ENCODE measurements at places on chromosomes 4 and X. TPM values are rescaled to one million over a fixed set of nuclear protein-coding genes. Genes with fewer than 3 reads are reported as not detected.

DNA sequence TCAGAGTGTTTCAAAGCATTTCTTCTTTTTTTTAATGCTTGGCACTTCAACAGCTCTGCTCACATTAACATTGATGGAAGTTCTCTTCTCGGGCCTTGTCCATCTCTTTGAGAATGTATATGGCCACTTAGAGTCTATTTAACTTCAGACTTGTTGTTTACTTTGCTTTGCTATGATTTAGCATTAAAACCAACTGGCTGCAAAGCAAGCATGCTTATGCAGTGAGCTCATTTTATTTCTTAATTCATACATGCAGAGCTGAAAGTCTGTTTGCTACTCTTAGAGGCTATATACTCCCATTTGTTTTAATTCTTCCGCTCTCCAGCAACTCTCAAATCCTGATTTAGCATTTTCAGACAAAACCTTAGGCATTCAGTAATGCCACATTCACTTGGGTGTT lies 107.6 kb upstream of the PACRGL start:
- no peak overlapping the region for H3K4me3 ChIP-seq
- H3K27me3 ChIP-seq = no peaks in the 10 kb centered on the region
- no peak for DNase-seq

- no peaks in the 10 kb centered on the region for H3K4me1 ChIP-seq
- H3K36me3 ChIP-seq = no peaks in the 10 kb centered on the region
- H3K27me3 ChIP-seq = no peaks in the 10 kb centered on the region
- DNase-seq = no peak
Measured at GRCh38 chrX:141924293-141924692, 20.6 kb downstream of the MAGEC1 start.

GRCh38 chrX:32408389-32408788 lies 803.0 kb downstream of the DMD start:
- H3K27ac ChIP-seq = no peak overlapping the region
- no peak for DNase-seq
- H3K4me1 ChIP-seq = no peaks in the 10 kb centered on the region
- H3K36me3 ChIP-seq = no peaks in the 10 kb centered on the region

- H3K27me3 ChIP-seq = no peaks in the 10 kb centered on the region
- H3K36me3 ChIP-seq = no peaks in the 10 kb centered on the region
- no peaks in the 10 kb centered on the region for H3K4me1 ChIP-seq
- peak within 1 kb of the TSS; percentile 63 for H3K4me3 ChIP-seq
- H3K27ac ChIP-seq = no peak within 1 kb of the TSS
Measured at GRCh38 chrX:73214426-73215094, at the start of gene NAP1L2. NAP1L2 (minus strand) TSS chrX:73214851; CDS start chrX:73214492, 359 bp downstream.

DNA sequence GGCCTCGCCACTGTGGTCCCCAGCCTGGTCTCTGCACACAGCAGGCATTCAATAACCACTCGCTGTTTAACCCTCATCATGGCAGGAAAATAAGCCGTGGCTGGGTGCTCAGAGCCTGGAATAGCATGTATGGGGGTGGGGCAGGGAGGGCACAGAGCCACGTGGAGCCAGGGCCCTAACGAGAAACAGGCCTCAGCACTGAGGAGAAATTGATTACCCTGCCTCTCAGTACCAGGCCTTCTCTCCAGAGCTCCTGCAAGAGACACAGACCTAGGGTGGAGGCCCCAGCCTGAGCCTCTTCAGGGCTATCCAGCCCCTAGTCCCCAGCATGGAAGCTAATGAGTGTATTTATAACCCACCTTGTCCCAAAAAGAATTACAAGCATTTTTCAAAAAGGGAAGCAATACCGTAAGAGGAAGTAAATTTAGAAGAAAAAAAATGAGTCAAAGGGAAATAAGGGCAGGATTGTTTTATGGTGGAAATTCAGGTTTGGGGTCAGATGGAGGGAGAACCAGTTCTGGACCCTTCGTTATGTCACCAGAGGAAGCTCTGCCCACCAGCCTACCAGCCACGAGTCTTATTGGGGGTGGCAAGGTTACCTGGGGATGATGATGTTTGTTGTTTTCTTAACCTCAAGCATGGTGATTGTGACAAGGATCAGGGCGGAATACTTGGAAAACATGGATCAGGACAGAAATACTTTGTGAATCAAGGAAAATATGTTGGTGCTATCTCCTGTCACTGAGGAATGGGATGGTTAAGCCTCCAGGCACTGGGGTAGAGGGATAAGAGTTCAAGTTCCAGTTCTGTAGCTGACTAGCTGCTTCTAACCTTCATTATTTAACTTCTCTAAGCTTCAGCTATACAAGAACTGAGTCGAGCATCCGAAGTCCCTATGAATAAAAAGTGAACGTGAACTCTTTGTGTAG lies 101.9 kb upstream of the RBPJ start:
- no peak overlapping the region for H3K27ac ChIP-seq
- H3K4me3 ChIP-seq = no peak overlapping the region
- DNase-seq = no peak
- H3K36me3 ChIP-seq = no peaks in the 10 kb centered on the region

DNA sequence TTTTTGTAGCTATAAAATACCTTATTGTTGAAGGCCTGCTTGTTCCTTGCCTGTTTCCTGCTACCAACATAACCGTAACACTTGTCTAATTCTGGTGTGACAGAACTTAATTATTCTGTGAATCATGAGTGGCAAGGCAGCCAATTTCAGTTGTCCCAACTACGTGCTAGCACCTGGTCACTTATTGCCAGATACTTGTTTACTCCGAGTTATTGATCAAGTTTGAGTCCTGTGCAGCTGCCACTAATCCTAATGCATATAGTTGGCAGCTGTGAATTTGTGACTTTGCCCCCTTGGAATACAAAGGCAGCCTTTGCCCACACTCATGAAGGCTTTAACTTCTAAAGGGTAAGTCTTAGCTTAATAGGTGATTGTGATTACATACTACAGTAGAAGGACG lies 7.8 kb upstream of the RNF128 start:
- no peaks in the 10 kb centered on the region for H3K27me3 ChIP-seq
- no peak overlapping the region for H3K27ac ChIP-seq
- H3K36me3 ChIP-seq = no peaks in the 10 kb centered on the region
- H3K4me1 ChIP-seq = no peaks in the 10 kb centered on the region
- DNase-seq = no peak

DNA sequence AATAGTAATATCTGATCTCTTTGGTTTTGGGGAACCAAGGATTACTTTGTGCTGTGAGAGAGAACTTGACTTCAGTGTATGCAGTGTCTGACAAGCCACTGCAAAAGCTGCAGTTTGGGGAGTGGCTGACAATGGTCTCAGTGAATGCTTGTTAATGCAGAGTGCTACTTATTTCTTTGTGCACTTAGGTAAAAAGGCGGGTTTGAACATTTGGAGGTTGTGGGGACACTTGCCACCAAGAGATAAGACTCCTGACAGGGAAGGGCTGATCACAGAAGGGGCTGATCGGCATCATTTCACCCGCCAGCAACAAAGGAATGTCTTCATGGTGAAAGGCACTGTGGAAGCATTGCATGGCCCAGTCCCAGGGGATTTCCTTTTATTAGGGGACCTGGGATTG lies 28.6 kb upstream of the USP46 start:
- no peak for DNase-seq
- no peaks in the 10 kb centered on the region for H3K27me3 ChIP-seq
- H3K4me3 ChIP-seq = no peak overlapping the region
- H3K36me3 ChIP-seq = no peaks in the 10 kb centered on the region

- H3K4me3 ChIP-seq = no peak overlapping the region
- H3K36me3 ChIP-seq = no peaks in the 10 kb centered on the region
- DNase-seq = no peak
Measured at GRCh38 chr4:64130907-64131306, 278.3 kb downstream of the TECRL start.

- H3K4me1 ChIP-seq = no peaks in the 10 kb centered on the region
- no peak overlapping the region for H3K4me3 ChIP-seq
- H3K36me3 ChIP-seq = no peaks in the 10 kb centered on the region
- H3K27ac ChIP-seq = no peak overlapping the region
Measured at GRCh38 chr4:6365545-6366086, 96.0 kb downstream of the WFS1 start.

DNA sequence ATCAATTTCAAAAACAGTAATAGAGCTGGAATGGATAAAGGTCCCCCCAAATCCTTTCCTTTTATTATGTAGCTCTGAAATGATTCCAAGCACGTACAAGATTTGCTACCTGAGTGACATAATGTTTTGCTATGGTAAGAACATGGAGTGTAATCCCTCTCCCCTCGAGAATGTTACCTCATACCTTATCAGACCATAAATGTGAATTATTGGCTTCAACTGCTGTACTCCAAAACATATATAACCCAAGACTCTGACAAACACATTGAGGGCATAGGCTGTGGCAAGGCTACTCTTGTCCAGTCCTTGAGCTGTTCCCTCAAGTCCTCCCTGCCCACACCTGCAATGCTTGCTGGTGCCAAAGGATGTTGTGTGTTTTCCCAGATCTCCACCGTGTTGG lies 286.9 kb downstream of the KCTD8 start:
- H3K27ac ChIP-seq = no peak overlapping the region
- H3K27me3 ChIP-seq = no peaks in the 10 kb centered on the region
- H3K4me3 ChIP-seq = no peak overlapping the region

DNA sequence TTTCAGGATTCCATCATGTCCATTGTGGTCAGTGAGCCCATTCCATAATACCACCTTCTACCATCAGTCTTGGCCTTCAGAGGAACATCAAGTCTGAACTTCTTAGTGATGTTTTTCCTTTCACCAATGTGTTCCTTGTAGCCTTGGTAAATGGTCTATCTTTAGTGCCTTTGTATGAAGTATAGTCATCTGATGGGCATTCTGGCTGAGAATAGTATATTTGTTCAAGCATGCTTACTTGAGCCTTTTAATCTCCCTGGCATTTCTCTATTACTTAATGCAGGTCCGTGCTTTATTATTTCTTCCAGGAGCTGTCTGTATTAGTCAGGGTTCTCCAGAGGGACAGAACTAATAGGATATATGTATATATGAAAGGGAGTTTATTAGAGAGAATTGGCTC lies 99.7 kb downstream of the TLL1 start:
- no peak overlapping the region for H3K4me3 ChIP-seq
- no peak overlapping the region for H3K27ac ChIP-seq
- DNase-seq = no peak
- H3K4me1 ChIP-seq = no peaks in the 10 kb centered on the region
- H3K27me3 ChIP-seq = no peaks in the 10 kb centered on the region

DNA sequence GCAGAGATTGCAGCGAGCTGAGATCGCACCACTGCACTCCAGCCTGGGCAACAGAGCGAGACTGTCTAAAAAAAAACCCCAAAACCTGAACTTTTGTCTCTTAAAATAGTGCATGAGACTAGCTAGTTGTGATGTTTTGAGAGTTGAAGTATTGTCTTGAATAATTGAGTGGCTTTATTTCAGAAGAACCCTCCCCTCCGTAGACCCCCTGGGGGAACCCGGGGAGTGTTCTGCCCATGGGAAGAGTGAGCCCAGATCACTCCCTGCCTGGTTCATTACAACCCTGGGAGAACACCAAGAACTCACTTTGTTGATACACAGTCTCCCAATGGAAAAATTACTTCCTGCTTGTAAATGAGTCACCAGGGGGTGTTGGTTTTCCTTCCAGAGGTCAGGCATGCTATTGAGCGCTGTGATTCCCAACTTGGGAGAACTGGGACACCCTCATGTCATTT lies 65.3 kb upstream of the SHISA3 start:
- no peaks in the 10 kb centered on the region for H3K36me3 ChIP-seq
- no peak overlapping the region for H3K27ac ChIP-seq
- DNase-seq = peak; percentile 21
- H3K4me3 ChIP-seq = no peak overlapping the region
- no peaks in the 10 kb centered on the region for H3K4me1 ChIP-seq

GRCh38 chrX:129652565-129653169 lies 2.1 kb downstream of the APLN start:
- H3K36me3 ChIP-seq = no peaks in the 10 kb centered on the region
- H3K27ac ChIP-seq = no peak overlapping the region
- no peaks in the 10 kb centered on the region for H3K4me1 ChIP-seq
- no peak for DNase-seq
- no peaks in the 10 kb centered on the region for H3K27me3 ChIP-seq

DNA sequence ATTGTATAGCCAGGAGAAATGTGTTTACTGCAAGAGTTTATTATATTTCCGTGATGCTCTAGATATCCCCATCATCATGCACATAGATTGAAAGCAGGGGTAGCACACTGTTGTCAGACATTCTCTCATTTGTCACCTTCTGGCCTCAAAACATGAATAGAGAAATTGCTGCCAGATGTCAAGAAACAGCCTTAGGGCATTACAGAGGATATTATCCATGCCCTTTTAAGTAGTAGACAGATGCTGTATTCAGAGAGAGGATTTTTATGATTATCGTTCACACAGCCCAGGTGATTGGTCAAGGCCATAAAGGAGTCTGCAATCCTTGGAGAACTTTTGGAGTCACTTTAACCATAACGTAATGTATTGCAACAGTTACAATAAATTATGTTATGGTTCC lies 1961.5 kb upstream of the TENM3 start:
- no peaks in the 10 kb centered on the region for H3K36me3 ChIP-seq
- no peaks in the 10 kb centered on the region for H3K4me1 ChIP-seq
- H3K4me3 ChIP-seq = no peak overlapping the region
- no peak overlapping the region for H3K27ac ChIP-seq
- no peak for DNase-seq
- H3K27me3 ChIP-seq = no peaks in the 10 kb centered on the region

DNA sequence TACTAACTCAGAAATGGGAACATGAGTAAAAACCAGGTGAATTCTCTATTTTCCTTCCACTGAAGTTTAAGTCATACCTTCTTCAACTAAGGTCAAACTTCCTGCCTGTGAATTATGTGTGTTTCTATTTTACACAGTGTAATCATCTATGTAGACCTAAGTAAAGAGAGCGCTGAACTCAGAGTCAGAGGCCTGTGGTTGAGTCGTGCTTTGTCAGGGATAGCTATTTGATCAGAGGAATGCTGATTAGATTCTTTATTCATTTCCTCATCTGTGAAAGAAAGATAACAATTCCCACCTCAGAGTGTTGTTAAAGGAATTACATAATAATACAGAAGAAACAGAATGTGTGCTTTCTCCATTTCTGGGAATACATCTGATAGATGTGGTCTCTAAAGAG lies 654.1 kb downstream of the STIM2 start:
- no peak for DNase-seq
- no peak overlapping the region for H3K4me3 ChIP-seq
- no peaks in the 10 kb centered on the region for H3K27me3 ChIP-seq
- H3K4me1 ChIP-seq = no peaks in the 10 kb centered on the region
- H3K36me3 ChIP-seq = no peaks in the 10 kb centered on the region
- H3K27ac ChIP-seq = no peak overlapping the region

- no peaks in the 10 kb centered on the region for H3K36me3 ChIP-seq
- peak; percentile 44 for DNase-seq
- H3K27ac ChIP-seq = no peak overlapping the region
- H3K4me1 ChIP-seq = no peaks in the 10 kb centered on the region
Measured at GRCh38 chrX:63250253-63250868, 100.8 kb downstream of the SPIN4 start.

GRCh38 chr4:76723373-76723772 lies 174.6 kb downstream of the SOWAHB start:
- H3K27me3 ChIP-seq = no peaks in the 10 kb centered on the region
- H3K36me3 ChIP-seq = no peaks in the 10 kb centered on the region
- peaks cover 10% of the 10 kb centered on the region for H3K4me1 ChIP-seq
- no peak overlapping the region for H3K27ac ChIP-seq

Gene TLR7
- total RNA-seq = 0.08 TPM

Gene FMR1NB
- total RNA-seq = 48.2 TPM

Gene TSPAN6
- total RNA-seq = 133 TPM

Gene EPGN
- not detected for total RNA-seq

Gene HAND2
- total RNA-seq = 12.3 TPM

Gene FGF5
- total RNA-seq = not detected

Gene TMPRSS11D
- total RNA-seq = not detected

Gene UGT2B17
- total RNA-seq = 0.24 TPM

Gene DSPP
- not detected for total RNA-seq

Gene RLIM
- 30.9 TPM for total RNA-seq

Gene SH3RF1
- total RNA-seq = 38.9 TPM
